Left cardiac atrium (tissue), 4 donors: ENCODE measurements at places on chromosomes 1 and 21.

- no peak for DNase-seq
Measured at GRCh38 chr21:42193721-42194120, 25.2 kb upstream of the ABCG1 start.

GRCh38 chr1:93344484-93344883, 1.2 kb upstream of the DR1 start:
- no peak for DNase-seq

- no peak for DNase-seq
Measured at GRCh38 chr1:183753464-183753891, 51.4 kb upstream of the RGL1 start.

DNA sequence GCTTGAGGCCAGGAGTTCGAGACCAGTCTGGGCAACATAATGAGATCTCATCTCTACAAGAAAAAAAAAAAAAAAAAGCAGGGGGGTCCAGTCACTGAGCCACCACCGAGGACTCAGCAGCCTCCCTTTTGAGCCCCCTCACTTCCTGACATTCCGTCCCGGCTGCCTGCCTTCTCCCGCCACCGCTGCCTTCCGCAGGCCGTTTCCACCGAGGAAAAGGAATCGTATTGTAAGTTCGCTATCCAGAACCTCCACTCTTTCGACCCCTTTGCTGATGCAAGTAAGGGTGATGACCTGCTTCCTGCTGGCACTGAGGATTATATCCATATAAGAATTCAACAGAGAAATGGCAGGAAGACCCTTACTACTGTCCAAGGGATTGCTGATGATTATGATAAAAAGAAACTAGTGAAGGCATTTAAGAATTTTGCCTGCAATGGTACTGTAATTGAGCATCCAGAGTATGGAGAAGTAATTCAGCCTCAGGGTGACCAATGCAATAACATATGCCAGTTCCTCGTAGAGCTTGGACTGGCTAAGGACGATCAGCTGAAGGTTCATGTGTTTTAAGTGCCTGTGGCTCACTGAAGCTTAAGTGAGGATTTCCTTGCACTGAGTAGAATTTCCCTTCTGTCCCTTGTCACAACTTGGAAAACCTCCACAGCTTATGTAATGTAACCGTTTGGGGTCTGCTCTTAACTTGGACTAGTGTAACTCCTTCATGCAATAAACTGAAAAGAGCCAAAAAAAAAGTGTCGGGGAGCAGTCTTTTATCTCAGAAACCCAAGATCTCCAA, 55.6 kb downstream of the GLUL start:
- DNase-seq, result no peak

DNA sequence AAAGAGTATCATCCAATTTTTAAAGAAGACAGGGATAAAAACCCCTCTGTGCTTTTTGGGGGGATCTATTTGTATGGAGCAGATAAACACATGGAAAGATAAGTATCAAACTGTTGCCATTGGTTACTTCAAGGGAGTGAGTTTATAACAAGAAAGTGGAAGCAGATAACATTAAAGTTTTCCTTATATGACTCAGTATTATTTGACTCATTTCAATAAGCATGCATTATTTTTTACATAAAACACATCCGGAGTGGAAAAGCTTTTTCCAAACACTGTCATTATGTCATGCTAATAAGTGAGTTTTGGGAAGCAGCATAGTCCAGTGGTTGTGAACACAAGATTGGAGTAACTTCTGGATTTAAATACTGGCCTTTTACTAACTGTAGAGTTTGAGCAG, 452.2 kb downstream of the LTN1 start:
- DNase-seq, result no peak
